ENCODE measurements at places on chromosomes 6 and 20. TPM values are rescaled to one million over a fixed set of nuclear protein-coding genes. Genes with fewer than 3 reads are reported as not detected.

The TCP11 gene
- 0.66 TPM for total RNA-seq

The DEFB124 gene
- not detected for total RNA-seq

The TFAP2D gene
- total RNA-seq: not detected

The CRIP3 gene
- 2.1 TPM for total RNA-seq

The GPX5 gene
- not detected for total RNA-seq

The MRAP2 gene
- total RNA-seq: 0.33 TPM

The C6orf163 gene
- 6.2 TPM for total RNA-seq

The TDP2 gene
- 40.6 TPM for total RNA-seq

The PTK6 gene
- 2.3 TPM for total RNA-seq

The BIRC7 gene
- not detected for total RNA-seq

The CYP39A1 gene
- total RNA-seq: 1.6 TPM

The PTCHD4 gene
- 2.9 TPM for total RNA-seq

The PRRT1 gene
- 0.48 TPM for total RNA-seq

The ANGPT4 gene
- total RNA-seq: 1.0 TPM

The THBS2 gene
- total RNA-seq: 145 TPM

The MAFB gene
- total RNA-seq: 39.0 TPM

The HLA-DQB1 gene
- total RNA-seq: 5.4 TPM

The KIAA1755 gene
- total RNA-seq: 5.1 TPM

The SCUBE3 gene
- under 0.01 TPM for total RNA-seq

The OR2H1 gene
- total RNA-seq: not detected

The PRICKLE4 gene
- total RNA-seq: 0.80 TPM

The ABHD16B gene
- total RNA-seq: not detected

The CCM2L gene
- total RNA-seq: 4.6 TPM

The EBF4 gene
- 22.0 TPM for total RNA-seq

The OR2B6 gene
- total RNA-seq: not detected

The ANKRD60 gene
- total RNA-seq: not detected

Data from breast epithelium (tissue), 4 donors.